ENCODE measurements at places on chromosomes 13 and 19.

GRCh38 chr13:107102676-107103075 lies 534.7 kb upstream of the ARGLU1 start:
- no peaks in the 10 kb centered on the region for H3K27me3 ChIP-seq
- no peaks in the 10 kb centered on the region for H3K4me1 ChIP-seq
- no peak overlapping the region for H3K4me3 ChIP-seq
- H3K27ac ChIP-seq = no peak overlapping the region
- DNase-seq = no peak

DNA sequence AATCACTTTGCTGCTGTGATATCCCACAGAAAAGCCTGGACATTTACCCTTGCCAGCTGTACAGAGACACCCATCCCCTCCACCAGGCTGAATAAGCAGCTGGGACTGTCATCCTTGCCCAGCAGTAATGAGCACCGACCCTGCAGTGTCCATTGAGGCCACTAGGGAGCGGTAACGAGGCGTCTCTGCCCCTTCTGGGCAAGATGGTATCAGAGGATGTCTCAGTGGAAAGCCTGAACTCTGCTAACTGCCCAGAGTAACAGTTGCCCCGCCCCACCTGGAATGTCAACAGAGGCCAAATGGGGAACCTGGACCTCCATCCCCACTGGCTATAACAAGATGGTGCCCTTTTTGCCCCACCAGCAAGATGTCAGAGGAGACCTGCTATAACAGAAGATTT lies 22.8 kb upstream of the CEACAM20 start:
- no peak overlapping the region for H3K4me3 ChIP-seq
- peaks cover 7% of the 10 kb centered on the region for H3K4me1 ChIP-seq
- no peak overlapping the region for H3K27ac ChIP-seq
- peak; percentile 46 for DNase-seq
- no peaks in the 10 kb centered on the region for H3K36me3 ChIP-seq

- H3K4me3 ChIP-seq = peak overlapping the region; percentile 71
- no peaks in the 10 kb centered on the region for H3K36me3 ChIP-seq
- H3K27me3 ChIP-seq = peaks cover 14% of the 10 kb centered on the region
These were observed 6.3 kb downstream of the PGLYRP1 start for GRCh38 chr19:46016426-46017094.

GRCh38 chr13:20891034-20891433 lies 11.5 kb downstream of the XPO4 start:
- H3K27me3 ChIP-seq = no peaks in the 10 kb centered on the region
- no peaks in the 10 kb centered on the region for H3K4me1 ChIP-seq
- DNase-seq = peak; percentile 23
- H3K27ac ChIP-seq = no peak overlapping the region

DNA sequence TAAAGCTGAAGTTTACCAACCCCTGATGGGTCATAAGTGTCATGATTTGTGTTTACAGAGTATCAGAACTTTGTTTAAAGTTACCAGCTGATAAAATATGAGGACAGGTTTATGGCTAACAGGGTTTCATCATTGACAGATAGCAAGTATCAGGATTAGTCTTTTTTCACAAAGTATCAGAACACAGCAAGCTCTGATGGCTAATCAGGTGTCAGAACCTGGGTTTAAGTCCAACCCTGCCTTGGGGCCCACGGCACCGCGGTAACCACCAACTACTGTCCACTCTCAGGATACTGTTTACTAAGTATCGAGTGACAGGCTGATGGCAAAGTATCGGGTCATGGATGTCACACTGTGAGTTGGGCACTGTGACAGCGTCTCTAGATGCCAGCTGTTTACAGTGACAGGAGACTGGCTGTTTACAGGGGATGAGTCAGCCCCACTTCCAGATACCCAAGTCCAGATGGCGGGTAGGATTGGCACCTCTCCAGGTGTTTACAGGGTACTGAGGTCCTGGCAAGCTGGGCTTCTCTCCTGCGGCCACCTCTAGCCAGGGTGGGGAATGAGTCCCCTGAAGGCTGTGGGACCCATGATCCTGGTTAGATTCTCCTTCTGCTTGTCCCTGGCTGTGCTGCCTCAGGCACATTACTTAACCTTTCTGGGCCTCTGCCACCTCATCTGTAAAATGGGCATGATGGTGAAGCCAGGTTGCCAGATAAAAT lies 21.8 kb downstream of the ARRDC2 start:
- H3K4me1 ChIP-seq = peaks cover 2% of the 10 kb centered on the region
- no peaks in the 10 kb centered on the region for H3K27me3 ChIP-seq
- DNase-seq = peak; percentile 72

- DNase-seq = peak; percentile 68
- H3K4me3 ChIP-seq = peak overlapping the region; percentile 75
- no peaks in the 10 kb centered on the region for H3K36me3 ChIP-seq
- H3K27me3 ChIP-seq = no peaks in the 10 kb centered on the region
- H3K4me1 ChIP-seq = peaks cover 12% of the 10 kb centered on the region
- H3K27ac ChIP-seq = no peak overlapping the region
These were observed 744 bp upstream of the POU2F2 start for GRCh38 chr19:42132851-42133528.

DNA sequence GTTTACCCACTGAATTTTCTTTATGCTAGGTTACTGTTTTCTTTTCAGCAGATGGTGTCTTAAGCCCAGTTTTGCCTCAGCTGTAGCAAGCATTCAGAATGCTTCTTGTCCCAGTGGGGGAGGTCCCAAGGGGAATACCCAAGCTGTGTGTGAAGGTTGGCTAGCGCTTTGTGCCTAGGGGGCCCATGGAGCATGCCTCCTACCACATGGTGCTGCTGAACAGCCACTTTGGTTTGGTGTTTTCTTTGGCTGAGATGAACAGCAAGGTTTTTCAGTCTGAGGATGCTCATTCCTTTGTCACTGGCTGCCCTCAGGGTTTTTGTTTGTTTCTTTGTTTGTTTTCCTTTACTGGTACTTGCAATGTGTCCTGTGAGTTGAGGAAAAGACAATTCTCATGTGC lies 99.0 kb downstream of the PCDH20 start:
- H3K27ac ChIP-seq = no peak overlapping the region
- DNase-seq = no peak
- no peak overlapping the region for H3K4me3 ChIP-seq
- no peaks in the 10 kb centered on the region for H3K4me1 ChIP-seq
- no peaks in the 10 kb centered on the region for H3K27me3 ChIP-seq

DNA sequence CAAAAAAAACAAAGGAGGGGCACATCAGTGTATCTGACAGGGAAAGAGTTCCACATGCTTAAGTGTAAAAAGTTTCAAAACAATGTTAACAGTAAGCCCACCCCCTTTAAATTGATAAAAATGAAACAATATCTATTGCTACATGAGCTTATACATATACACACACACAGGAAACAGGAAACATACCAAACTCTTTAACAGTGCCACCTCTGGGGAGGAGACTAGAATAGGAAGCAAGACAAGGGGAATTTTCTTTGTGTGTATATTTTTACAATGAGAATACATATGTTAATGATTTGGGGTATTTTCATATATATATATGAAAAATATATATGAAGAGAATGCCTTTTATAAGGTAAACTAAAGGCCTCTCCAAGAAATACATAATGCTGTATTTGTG lies 44.7 kb downstream of the TPT1 start:
- no peak overlapping the region for H3K4me3 ChIP-seq
- no peak for DNase-seq
- H3K36me3 ChIP-seq = peaks cover 1% of the 10 kb centered on the region

All from common myeloid progenitor, CD34-positive (primary cell).